ENCODE measurements at places on chromosomes 13 and 19.

DNA sequence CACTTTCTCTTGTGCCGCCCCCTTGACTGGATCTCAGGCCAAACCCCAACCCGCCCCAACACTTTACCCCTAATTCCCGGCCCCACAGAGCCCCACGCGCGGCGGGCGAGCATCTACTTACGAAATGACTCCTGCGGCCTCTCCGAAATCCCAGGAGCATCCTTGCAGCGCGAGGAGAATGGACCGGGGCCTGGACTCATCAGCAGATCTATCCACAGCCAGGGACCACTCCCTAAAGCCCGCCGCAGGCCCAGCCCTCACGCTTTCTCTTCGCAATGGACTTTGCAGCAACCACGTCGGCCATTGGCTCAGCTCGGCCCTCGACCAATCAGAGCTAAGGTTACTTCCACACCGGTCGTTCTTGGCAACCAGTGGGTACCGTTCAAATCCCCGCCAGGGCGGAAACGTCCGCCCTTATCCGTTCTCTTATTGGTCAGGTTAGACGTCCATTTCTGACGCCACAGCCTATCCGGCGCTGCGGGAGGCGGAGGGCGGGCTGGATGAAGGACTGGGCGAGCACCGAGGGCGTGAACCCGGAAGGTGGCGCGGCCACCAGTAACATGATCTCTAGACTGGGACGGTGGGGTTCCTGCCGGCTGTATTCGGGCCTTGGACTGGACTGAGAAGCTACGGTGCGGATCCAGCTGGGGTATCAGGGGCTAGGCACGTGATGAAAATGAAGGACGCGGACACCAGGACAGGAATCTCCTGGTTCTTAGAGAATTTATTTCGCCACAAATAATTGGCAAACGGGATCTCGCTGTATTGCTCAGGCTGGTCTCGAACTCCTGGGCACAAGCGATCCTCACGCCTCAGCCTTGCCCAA, at the start of the genes CEP89 and FAAP24:
Gene CEP89, minus strand, starts transcription at position 244 of the 826 bp plus-strand sequence. Its CDS starts 84 bp downstream, at position 160.
Gene FAAP24, plus strand, starts transcription at position 528 of the 826 bp plus-strand sequence. CDS start 955 bp downstream, outside the sequence.
- peak; percentile 99 for DNase-seq

GRCh38 chr19:2240881-2241760, 4.5 kb downstream of the SF3A2 start:
- DNase-seq: no peak

DNA sequence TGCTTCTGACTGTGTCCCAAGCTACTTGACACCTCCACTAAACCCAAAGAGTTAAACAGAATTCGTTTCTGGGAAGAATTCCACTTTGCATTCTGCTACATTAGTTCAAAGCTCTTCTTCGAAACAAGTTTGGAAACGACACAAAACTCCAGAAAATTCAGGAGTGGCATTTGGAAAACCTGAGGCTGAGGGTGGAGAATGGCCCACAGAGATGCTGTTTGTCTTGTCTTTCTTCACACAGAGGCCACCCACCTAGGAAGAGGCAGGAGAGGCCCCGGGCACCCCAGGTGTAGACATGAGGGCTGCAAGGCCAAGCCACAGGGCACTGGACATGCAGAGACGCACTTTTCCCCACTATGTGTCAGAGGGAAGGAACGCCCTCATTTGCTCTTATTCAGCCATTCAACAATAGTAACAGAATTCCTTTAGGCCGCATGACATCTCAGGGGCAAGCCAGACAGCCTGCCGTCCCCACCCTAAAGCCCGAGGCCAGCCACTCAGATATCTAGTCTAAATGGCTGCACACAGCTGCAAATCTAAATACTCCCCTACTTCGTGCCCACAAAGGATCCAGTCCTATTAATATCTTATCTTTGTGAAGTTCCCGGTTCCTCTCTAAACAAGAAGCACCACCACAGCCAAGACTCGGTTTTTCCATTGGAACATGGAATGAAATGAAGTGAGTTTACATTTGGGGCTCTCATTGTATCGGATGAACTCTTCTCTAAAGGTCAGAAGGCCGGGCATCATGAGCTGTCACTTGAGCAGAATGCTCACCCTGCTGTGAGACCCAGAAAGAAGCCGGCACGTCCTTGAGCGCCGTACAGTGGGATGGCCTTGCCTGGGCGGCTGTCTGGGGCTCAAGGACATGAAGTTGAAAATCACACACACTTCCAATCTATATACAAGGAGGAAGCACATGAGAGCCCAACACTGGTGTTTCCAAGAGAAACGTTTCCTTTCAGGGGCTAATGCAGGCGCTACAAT, 19.8 kb downstream of the COL4A1 start:
- no peak for DNase-seq

DNA sequence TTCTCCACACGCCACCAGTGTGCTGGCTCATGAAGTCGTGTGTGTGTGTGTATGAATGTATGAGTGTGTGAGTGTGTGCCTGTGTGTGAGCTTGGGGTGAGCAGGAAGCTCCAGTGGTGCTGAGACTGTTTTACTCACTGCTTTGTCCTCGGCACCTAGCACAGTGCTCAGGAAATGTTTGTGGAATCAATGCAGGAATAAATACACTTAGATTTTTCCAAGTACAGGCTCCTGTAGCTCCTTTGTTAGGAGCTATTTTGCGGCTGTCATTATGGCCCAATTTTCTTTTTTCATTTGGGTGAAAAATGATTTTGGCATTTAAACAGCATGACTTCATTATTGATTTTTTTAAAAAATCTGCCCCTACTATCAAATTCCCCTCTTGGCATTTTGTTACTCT, 193.5 kb upstream of the KL start:
- DNase-seq: no peak

GRCh38 chr19:48490981-48491792, 20.4 kb downstream of the LMTK3 start:
- DNase-seq: peak; percentile 58

DNA sequence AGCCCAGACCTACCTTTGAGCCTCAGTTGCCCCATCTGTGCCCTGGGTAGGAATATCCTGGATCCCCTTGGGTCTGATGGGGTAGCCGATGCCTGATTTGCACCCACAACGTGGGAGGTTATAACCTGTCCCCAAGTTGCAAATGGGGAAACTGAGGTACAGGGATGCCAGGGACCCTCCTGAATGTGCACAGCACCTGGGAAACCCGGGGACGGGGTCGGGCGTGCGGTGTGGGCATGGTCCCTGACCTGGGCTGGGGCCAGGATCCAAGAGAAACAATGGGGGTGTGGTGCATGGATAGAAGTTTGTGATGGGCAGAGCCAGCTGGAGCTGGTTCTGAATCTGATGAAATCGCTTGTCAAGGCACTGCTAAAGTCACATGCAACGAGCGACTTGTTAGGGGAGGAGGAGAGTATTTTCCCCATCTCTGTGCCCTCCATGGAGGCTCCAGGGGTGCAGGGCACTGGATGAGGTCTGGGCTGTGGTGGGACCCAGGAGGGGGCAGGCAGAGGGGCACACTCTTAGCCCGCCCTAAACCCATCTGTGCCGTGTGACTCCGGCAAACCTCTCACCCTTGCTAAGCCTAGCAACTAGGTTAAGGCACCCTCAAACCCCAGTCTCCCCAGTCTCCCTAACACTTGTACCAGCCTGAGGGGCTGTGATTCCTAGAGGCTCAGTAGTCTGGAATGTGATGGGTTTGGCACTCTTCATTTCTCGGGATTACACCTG, 749 bp downstream of the GDF15 start:
- DNase-seq: no peak

DNA sequence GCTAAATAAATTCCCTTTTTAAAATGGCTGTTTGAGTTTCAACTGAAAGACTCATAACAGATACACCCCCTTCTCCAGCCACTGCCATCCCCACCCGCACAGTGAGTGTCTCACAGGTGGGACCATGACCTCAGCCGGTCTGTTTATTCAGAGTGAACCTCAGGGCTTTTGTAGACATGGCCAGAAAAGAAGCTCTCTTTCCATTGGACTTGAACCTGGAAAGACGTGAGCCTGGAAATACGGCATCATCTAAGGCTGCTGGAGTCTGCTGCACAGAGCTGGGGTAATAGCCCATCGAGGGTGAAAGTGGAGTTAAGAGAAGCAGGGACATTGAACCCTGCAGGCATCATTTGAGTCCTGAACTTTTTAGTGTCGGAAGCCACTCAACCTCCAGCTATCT, 15.2 kb upstream of the KPNA3 start:
- DNase-seq: no peak

DNA sequence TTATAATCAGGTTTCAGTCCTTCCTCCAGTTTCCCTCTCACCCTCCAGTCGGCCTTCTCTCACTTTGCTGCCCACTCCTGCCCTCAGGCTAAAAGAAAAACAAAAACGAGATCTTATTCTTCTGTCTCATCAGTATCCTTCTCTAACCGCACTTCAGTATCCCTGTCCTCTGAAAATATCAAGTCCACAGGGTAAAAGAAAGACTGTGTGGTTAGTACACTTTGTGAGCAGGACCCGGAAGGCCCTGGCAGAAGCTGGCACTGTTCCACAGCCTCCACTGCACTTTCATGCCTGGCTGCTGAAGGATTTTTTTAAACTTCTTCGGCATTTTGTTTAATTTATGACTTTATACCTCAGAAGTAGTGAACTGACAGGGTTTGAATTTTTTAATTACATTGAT, 51.8 kb downstream of the TM9SF2 start:
- no peak for DNase-seq

- no peak for DNase-seq
Observed at GRCh38 chr13:53201454-53202225, 173.0 kb downstream of the OLFM4 start.

DNA sequence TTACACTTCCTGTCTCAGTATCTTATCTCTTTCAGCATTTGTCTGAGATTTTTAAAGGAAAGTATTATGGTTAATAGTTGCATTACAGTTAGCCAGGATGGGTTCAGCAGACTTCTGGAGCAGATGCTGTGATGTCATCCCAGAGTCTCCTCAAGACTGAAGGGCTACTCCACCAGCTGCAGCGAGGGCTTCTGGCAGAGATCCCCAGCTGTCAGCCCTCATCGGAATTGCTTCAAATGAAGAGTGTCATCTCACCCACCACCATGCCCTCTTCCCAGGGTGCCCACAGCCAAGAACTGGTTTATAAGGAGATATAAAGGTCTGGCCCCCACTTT, 84.4 kb downstream of the FAM216B start:
- DNase-seq: no peak

GRCh38 chr19:44765033-44765948, 12.4 kb upstream of the CBLC start:
- no peak for DNase-seq

DNA sequence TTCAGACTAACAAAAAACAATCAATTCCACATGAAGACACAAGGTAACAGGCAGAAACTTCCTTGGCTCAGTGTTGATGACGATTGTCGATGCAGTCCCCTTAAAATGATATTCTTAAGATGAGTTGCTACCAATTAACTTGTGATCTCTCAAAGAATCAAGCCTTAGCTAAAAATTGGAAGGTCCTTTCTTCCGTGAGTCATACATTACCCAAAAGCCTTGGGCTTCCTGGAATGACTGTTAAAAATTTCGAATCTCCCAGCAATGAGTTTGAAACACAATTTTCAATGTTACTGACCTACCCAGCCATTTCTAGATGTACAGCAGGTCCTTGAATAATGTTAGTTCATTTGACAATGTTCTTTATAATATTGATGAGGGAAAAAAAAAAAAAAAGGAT, 28.0 kb upstream of the RB1 start:
- no peak for DNase-seq

GRCh38 chr13:112525356-112525945, 62.5 kb downstream of the TUBGCP3 start:
- DNase-seq: no peak

All from CD4-positive, CD25-positive, alpha-beta regulatory T cell (primary cell).